ENCODE measurements at places on chromosomes 7 and 10.

GRCh38 chr7:77428777-77429231, 12.7 kb upstream of the GSAP start:
- H3K27me3 ChIP-seq = peaks cover 17% of the 10 kb centered on the region
- H3K4me1 ChIP-seq = peaks cover 40% of the 10 kb centered on the region
- H3K36me3 ChIP-seq = no peaks in the 10 kb centered on the region
- H3K27ac ChIP-seq = no peak overlapping the region
- H3K4me3 ChIP-seq = no peak overlapping the region
- no peak for DNase-seq

DNA sequence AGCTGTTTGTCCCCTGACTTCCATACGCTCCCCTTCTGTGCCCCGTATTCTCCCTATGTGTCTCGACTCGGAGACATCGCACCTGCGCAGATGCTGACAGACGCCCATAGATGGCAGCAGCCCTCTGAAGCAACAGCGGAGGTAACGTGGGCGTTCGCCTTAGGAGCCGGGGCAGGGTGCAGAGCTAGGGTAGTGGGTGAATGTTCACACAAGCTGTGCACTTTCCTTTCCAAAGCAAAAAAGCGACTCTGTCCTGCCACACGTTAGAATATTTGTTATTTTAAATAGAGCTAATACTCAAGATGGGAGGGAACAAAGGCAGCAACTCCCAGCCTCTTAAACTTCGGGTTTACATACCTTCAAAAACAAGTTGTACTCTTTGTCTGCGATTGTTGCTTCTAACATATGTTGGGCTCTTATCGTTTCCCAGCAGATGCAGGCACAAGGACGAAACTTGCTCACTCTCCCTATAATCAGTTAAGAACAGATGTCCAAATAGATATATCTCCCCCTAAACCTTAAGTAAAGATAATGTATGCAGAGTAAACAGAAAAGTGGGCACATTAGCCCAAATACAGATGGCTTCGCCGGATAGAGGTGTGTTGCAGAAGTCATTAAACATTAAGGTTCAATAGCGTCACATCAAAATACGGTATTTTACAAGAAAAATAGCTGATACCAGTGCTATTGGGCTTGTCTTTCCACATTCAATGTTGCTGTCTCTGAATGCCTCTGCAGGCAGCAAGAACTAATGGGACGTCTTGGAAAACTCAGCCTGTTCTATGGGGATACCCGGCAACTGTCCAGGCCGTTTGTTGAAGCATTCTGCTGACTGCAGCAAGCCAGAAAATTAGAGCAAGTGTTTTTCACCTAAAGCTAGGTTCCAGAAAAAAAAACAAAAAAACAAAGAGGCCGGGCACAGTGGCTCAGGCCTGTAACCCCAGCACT, 340.3 kb upstream of the PRKCQ start:
- DNase-seq = peak; percentile 73
- peak overlapping the region; percentile 11 for H3K4me3 ChIP-seq
- peaks cover 2% of the 10 kb centered on the region for H3K36me3 ChIP-seq
- peaks cover 23% of the 10 kb centered on the region for H3K4me1 ChIP-seq
- no peak overlapping the region for H3K27ac ChIP-seq

DNA sequence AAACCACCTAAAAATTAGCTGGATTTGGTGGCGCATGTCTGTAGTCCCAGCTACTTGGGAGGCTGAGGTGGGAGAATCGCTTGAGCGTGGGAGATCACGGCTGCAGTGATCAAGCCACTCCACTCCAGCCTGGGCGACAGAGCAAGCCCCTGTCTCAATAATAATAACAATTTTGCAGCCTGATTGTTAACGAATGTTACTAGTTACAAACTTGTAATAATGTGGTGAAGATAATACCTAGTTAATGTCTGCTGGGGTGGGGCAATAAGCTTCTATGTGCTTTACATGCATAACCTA, 1.2 kb upstream of the ATAD1 start:
- H3K4me3 ChIP-seq = peak overlapping the region; percentile 43
- H3K27me3 ChIP-seq = peaks cover 6% of the 10 kb centered on the region
- H3K4me1 ChIP-seq = peaks cover 27% of the 10 kb centered on the region
- H3K36me3 ChIP-seq = peaks cover 4% of the 10 kb centered on the region

- H3K27ac ChIP-seq = no peak overlapping the region
- peaks cover 12% of the 10 kb centered on the region for H3K36me3 ChIP-seq
- no peaks in the 10 kb centered on the region for H3K27me3 ChIP-seq
- H3K4me3 ChIP-seq = no peak overlapping the region
- no peak for DNase-seq
These were observed 8.5 kb downstream of the AHR start for GRCh38 chr7:17307000-17307399.

GRCh38 chr10:78895469-78895868, 173.3 kb upstream of the ZMIZ1 start:
- H3K36me3 ChIP-seq = no peaks in the 10 kb centered on the region
- no peak for DNase-seq
- H3K27me3 ChIP-seq = peaks cover 2% of the 10 kb centered on the region
- no peak overlapping the region for H3K27ac ChIP-seq
- H3K4me1 ChIP-seq = no peaks in the 10 kb centered on the region

- peaks cover 3% of the 10 kb centered on the region for H3K27me3 ChIP-seq
- no peak overlapping the region for H3K27ac ChIP-seq
- H3K36me3 ChIP-seq = peaks cover 16% of the 10 kb centered on the region
- DNase-seq = no peak
- H3K4me3 ChIP-seq = no peak overlapping the region
- peaks cover 14% of the 10 kb centered on the region for H3K4me1 ChIP-seq
These were observed 22.4 kb upstream of the AHR start for GRCh38 chr7:17275749-17276671.

DNA sequence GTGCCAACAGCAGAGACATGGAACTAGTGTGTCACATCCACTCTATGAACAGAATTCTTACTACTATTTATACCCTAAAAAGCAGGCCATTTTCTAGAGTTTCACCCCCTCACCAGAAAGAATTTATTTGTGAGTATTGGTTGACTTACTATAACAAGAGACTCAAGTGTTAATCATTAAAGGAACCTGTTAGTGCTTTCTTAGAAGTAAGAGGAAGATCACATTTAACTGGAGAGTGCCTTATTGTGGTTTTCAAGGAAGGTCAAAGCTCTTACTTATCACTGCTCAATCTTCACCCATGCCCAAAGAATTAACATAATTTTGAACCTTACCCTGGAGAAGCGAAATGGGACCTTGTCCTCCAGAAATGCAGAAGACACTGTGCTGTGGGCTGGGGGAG, 169.3 kb upstream of the PRSS1 start:
- H3K36me3 ChIP-seq = no peaks in the 10 kb centered on the region
- no peaks in the 10 kb centered on the region for H3K27me3 ChIP-seq
- no peak for DNase-seq
- peak overlapping the region; percentile 46 for H3K4me3 ChIP-seq

DNA sequence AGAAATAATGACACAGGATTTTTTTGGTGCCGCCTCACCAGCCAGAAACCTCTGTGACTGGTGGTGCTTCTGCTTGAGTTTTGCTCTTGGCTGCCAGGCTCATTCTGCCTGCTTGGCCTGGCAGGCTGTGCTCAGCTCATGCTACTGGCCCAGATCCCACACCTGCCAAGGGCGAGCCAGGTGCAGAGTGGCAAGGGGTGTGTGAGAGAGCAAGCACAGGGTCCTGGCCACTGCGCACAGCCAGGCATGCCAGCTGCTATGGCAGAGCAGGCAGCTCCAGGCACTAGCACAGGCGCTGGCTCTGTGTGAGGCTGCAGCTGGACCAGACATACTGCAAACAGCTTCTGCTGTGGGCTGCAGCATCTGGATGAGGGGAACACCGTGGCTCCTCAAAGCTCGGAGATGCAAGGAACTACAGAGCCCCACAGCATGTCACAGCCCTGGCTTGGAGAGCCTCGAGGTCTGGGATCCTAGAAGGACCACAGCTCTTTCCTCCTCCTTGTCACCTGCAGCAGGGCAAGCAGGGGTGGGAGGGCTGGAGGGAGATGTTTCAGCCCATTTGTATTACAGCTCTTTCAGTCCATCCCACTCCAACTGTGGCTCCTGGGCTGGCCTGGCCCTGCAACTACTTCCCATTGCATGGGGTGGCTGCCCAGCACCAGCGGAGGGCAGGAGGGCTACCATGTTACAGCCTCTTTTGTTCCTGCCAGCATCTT, 313.4 kb upstream of the SEMA3C start:
- no peak overlapping the region for H3K27ac ChIP-seq
- H3K4me3 ChIP-seq = no peak overlapping the region
- no peaks in the 10 kb centered on the region for H3K27me3 ChIP-seq
- no peak for DNase-seq
- no peaks in the 10 kb centered on the region for H3K36me3 ChIP-seq

- peaks cover 40% of the 10 kb centered on the region for H3K36me3 ChIP-seq
- no peak for DNase-seq
- peak overlapping the region; percentile 47 for H3K27ac ChIP-seq
- peaks cover 81% of the 10 kb centered on the region for H3K4me1 ChIP-seq
- H3K4me3 ChIP-seq = peak overlapping the region; percentile 30
- H3K27me3 ChIP-seq = no peaks in the 10 kb centered on the region
These were observed 115.0 kb upstream of the AFAP1L2 start for GRCh38 chr10:114519306-114519669.

- H3K4me1 ChIP-seq = peaks cover 8% of the 10 kb centered on the region
- H3K36me3 ChIP-seq = no peaks in the 10 kb centered on the region
- peaks cover 37% of the 10 kb centered on the region for H3K27me3 ChIP-seq
- H3K4me3 ChIP-seq = no peak overlapping the region
- no peak for DNase-seq
These were observed 31.8 kb upstream of the VCL start for GRCh38 chr10:73965890-73966768.

DNA sequence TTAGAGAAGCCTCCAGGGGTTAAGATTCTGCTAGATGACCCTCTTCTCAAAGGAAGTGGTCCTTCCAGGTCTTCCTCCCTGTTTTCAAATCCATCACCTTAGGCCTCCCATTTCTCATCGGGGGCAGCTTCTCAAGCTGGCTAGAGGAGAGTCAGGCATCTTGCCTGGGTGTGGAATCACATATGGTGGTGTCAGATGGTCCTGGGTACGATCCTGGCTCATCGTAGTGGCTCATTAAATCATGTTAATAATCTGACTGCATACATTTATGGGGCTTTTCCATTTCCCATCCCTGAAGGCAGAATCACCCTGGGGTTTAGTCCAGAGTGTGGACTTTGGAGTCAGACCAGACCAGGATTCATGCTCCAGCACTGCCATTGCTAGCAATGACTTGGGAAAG, 132.6 kb downstream of the RPS24 start:
- H3K36me3 ChIP-seq = no peaks in the 10 kb centered on the region
- peaks cover 5% of the 10 kb centered on the region for H3K27me3 ChIP-seq
- H3K27ac ChIP-seq = no peak overlapping the region
- H3K4me3 ChIP-seq = no peak overlapping the region

DNA sequence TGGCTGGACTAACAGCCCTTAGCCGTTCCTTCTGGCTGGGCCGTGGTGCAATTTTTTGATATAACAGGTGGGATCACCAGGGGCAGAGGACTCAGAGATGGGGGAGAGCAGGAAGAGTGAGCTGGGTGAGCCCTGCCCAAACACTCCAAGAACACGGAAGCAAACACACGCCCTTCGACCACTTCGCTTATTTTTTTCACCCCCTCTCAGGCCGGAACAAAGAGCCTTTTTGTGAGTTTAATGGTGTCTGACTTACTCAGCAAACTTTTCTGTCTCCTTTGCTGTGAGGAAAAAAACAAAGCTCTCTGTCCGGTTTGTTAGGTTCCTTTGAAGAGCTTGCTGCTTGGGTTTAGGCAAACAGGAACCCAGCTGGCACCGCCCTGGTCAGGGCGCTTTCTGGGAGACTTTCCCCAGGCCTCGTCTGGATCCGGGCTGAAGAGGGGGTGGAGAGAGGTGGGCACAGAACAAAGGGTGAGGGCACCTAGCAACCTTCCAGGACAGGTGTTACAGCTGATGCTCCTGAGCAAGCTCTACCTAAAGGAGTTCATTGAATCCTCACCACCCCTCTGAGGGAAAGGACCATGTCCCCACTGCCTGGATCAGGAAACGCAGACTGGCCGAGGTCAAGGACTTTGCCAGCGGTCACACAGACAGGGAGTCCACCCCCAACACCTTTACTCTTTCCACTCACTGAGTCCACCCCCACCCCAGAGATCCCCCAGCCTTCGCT, 23.3 kb downstream of the CALML3 start:
- H3K27ac ChIP-seq = no peak overlapping the region
- DNase-seq = no peak
- H3K4me1 ChIP-seq = peaks cover 21% of the 10 kb centered on the region
- no peaks in the 10 kb centered on the region for H3K36me3 ChIP-seq

DNA sequence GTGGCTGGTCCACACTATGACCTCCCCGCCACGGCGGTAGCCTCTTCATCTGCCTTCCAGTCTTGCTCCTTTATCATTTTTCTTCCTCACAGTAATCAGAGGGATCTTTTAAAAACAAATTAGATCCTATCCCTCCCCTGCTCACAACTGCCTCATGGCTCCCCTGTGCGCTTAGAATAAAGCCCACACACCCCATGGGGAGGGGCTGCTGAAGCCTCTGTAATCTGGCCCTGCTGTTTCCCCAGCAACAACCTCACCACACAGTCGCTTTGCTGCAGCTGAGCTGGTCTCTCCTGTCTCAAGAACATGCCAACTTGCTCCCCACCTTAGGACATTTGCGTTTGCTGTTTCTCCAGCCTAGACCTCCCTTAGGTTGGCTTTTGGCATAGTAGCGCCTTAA, 41.0 kb downstream of the SP8 start:
- H3K27me3 ChIP-seq = no peaks in the 10 kb centered on the region
- no peak overlapping the region for H3K4me3 ChIP-seq
- no peaks in the 10 kb centered on the region for H3K36me3 ChIP-seq
- no peak for DNase-seq

- peaks cover 38% of the 10 kb centered on the region for H3K4me1 ChIP-seq
- H3K27me3 ChIP-seq = no peaks in the 10 kb centered on the region
- H3K4me3 ChIP-seq = peak overlapping the region; percentile 81
- peak overlapping the region; percentile 91 for H3K27ac ChIP-seq
These were observed 69.1 kb downstream of the ZMIZ1 start for GRCh38 chr10:79137826-79138225.

DNA sequence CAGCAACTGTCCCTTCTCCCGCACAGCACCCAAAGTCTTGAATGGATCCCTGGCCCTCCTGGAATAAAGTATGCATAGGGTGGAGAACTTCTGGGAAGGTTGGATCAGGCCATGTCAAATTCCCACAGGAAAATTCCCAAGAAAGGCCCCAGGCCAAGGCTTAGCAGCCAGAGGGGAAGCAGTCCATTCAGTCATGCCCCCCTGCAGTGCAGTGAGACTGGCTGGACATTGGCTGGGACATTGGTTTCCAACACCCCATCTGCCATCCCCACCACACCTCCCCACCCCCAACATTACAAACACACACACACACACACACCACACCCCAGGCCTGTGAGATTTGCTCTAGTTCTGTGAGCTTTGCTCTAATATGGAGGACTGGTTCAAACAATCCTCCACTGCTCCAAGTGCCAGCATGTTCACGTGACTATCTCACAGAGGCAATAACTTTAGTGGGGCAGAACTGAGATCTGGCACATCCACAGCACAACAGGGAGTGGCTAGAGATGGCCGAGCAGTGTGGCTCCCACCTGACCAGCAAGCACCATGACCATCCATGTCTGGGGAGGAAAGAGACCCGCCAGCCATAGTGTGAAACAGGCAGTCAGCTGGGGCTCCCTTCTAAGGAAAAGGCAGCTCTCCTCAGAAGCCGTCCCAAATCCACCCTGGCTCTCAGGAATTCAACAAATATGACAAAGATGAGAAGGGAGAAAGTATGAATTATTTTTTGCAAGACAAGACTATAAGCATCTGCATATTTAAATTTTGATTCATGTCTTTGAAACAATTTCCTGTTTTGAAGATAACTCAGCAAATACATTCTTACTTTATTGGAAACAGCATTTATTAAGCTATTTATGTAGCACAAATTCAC, 6.7 kb upstream of the FAM170B start:
- H3K4me1 ChIP-seq = no peaks in the 10 kb centered on the region
- no peak overlapping the region for H3K4me3 ChIP-seq
- no peak overlapping the region for H3K27ac ChIP-seq
- H3K36me3 ChIP-seq = no peaks in the 10 kb centered on the region

- H3K36me3 ChIP-seq = no peaks in the 10 kb centered on the region
- H3K27ac ChIP-seq = no peak overlapping the region
- no peak overlapping the region for H3K4me3 ChIP-seq
These were observed 122.0 kb downstream of the SKIDA1 start for GRCh38 chr10:21403256-21404015.
